ENCODE measurements at places on chromosomes 4 and X.
A peak's percentile ranks its signal among the peaks of the same experiment; 100 is the strongest.

GRCh38 chr4:15231265-15232091 is 196.4 kb upstream of the C1QTNF7 start:
- peak; percentile 67 for DNase-seq

- DNase-seq = no peak
Observed at GRCh38 chr4:179485781-179486180, 2043.5 kb upstream of the AGA start.

DNA sequence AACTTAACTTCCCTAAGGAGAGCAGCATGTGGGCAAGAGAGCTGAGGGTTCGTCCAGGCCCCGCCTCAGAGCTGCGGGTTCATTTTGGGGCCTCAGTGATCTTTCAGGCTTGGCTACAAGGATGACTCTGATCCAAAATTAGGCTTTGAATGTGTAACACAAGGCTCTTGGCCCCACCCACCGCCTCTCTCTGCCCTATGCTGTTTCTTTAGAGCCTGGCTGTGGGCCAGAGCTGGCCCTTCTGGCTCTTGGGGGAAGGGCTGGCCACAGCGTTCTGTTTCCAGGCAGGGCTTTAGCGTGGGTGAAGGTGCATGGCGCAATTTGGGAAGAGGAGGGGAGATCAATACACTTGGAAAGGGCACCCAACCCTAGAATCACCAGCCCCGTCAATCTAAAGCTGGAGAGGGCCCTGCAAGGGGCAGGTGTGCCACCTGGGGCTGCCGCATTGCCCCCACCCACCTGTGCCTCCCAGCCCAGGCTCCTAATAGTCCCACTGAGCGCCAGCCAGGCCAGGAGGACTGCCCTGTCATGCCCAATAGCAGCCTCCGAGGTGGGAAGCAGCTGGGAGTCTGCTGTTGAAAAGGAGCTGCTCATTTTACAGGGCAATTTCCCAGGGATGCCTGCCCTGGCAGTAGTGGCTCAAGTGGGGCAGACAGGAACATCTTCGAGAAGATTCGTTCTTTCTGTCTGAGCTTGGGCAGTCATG is 84.5 kb upstream of the MAML3 start:
- DNase-seq = no peak

GRCh38 chr4:40190019-40190418 is 6.8 kb upstream of the RHOH start:
- no peak for DNase-seq

GRCh38 chr4:16532240-16532970 is 306.1 kb upstream of the TAPT1 start:
- DNase-seq = no peak

DNA sequence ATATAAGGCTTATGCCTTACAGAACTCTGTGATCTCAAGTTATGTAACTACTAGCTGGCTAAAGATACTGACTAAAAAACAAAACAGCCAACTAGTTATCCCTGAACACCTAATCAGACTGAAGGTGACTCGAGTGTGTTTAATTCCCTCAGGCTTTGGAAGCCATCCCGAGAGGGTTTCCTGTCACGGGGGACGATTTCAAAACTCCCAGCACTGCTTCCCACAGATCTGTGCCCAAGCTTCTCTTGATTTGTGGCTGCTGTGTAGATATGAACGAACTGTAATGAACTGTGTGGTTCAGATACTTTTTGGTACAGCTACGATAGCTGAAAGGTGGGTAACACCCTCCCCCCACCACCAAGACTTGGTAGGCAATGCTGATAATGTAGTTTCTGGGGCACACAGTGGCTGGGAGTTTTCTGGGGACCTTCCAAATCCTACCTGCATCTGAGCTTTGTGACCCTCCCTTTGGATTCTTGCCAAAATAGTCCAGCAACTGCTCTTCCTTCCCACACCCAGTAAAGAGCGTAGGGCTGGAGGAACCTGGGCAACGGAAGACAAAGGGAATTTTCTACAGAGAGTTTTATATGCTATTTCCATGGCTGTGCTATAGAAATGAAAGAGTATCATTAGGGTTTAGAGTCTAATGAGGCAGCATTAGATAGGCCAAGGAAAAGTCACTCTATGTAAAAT is 148.8 kb downstream of the MGST2 start:
- no peak for DNase-seq

- DNase-seq = no peak
Observed at GRCh38 chr4:75726577-75726976, 2.2 kb downstream of the USO1 start.

DNA sequence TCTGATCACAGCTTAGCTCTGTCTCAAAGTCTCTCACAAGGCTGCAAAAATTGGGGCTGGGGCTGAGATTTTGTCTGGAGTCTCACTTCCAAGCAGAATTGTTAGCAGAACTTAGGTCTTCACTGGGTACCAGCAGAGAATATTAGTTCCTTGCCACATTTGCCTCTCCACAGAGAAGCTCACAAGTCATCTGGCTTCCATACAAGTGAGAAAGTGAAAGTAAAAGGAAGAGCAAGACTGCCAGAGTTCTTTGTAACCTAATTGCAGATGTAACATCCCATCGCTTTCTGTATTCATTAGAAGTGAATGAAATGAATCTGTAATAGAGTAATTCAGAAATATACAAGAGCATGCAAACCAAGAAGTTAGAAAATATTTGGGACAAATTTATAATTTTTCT is 624.1 kb upstream of the GNPDA2 start:
- no peak for DNase-seq

- DNase-seq = no peak
Observed at GRCh38 chrX:23898412-23898959, 9.3 kb downstream of the APOO start.

DNA sequence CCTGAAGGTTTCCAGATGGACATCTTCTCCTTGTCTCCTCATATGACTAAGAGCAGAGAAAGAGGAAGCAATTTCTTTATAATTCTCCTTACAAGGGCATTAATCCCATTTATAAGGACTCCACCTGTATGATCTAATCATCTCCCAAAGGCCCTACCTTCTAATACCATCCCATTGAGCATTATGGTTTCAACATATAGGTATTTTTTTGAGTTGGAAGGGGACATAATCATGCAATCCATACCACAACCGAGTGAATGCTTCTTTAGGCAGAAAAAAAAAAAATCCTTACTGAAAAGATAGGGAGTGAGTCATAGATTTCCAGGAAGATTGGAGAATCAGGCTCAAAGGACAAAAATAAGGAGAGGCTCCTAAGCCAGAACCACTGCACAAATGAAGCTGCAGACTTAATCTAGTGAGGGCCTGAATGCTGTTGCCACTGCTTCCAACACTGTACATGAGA is 312.5 kb upstream of the HS3ST1 start:
- DNase-seq = no peak

DNA sequence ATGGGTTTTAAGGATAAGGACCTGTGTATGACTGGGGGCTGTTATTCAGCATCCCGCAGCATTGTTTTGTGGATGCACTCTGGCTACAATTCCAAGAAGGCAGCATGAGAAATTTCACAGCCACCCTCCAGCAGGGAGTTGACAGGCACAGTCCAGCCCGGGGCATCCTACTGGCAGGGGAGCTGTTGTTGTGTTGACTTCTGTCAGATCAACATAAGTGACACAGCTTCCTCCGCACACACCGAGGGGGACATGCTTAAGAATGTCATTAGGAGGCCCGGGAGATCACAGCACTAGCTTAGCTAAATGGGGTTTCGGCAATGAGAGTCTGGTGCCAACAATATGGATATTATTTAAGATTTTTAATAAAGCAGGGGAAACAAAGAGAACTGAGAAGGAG is 326.5 kb downstream of the ASMT start:
- no peak for DNase-seq

- DNase-seq = no peak
Observed at GRCh38 chrX:53713987-53714579, 27.6 kb upstream of the HUWE1 start.

- DNase-seq = no peak
Observed at GRCh38 chr4:20431543-20431951, 179.8 kb downstream of the SLIT2 start.

DNA sequence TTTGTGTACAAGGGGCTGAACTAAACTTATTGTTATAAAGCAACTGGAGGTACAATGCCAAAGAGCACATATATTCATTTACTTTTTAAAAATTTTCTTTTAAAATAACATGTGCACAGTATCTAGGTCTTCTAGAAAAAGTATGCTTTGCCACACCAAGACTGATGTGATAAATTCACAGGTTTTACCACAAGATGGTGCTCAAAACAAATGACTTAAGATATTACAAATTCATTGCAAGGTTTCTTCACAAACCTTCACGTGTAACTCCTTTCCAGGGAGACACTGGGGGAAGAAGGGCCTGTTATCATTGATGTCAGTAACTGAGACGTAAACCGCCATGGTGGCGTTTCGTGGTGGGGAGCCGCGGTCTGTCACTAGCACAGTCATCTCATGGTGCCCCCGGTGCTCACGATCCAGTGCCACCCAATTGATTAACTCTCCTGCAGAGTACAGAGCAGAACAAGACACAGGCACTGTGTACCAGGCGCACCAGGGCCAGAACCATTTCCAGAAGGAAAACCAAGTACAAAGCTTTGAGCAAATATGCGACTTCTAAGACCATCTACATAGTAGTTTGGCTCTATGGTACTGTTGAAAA is 162.2 kb downstream of the DCHS2 start:
- DNase-seq = no peak

- no peak for DNase-seq
Observed at GRCh38 chrX:150926791-150927190, 28.3 kb upstream of the CD99L2 start.

- DNase-seq = no peak
Observed at GRCh38 chr4:102780476-102781144, 19.8 kb upstream of the MANBA start.

DNA sequence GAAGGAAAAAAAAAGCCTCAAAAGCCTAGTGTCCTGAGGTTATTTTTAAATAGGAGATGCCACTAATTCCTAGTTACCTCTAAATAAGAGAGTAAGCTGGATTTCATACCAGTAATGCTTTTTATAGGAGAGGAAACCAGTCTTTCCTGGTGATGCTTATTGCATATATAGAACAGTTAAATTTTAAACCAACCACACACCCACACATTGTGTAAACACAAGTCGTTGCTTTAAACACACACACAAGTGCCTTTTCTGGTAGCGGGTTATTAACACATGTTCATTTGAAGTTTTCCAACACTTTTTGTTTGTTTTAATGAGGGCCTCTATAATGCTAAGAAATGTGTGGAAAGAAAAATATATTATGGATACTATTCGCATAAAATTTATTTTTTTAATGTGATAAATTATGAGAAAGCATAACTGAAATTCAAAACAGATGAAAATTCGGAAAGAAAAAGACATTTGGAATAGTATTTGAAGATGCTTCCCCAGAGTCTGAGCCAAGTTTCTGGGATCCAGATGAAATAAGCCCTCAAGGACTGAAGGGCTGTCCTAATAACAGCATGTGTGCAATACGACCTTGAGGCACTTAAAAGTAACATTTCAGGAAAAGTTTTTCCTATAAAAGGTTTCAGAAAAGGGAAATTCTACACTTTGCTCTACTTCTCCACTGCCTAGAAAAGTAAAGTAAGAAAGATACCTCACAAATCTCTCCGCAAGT is 2.0 kb downstream of the ANTXR2 start:
- DNase-seq = no peak

DNA sequence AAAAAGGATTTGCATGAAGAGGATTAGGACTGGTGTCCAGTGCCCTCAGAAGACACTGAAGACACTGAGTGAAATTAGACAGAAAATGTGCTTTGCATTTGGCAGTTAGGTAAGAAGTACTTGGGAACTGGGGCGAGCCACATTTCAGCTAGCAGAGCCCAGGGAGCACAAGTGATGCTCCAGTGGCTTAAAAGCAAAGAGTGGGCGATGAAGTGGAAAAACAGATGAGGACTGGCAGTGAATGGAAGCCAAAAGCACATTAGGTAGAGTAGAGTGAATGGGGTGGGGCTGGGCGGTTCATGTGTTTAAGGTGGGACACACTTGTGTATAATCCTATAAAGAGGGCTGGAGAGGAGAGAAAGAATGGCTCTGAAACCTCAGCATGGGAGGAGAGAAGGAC is 18.4 kb downstream of the DCLK2 start:
- DNase-seq = no peak

DNA sequence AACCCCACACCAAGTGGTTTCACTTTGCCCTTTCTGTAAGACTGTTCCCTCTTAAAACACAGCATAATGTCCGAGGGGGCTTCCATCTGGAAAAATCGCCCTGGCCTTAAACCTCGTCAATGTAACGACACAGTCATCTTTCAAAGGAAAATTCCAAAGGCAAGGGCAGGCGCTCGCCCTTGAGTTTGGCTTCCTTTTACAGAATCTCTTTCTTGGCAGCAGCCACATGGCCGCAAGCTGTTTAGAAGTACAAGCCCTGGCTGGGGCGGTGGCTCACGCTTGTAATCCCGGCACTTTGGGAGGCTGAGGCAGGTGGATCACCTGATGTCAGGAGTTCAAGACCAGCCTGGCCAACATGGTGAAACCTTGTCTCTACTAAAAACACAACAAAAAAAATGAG is 27.1 kb upstream of the GRPEL1 start:
- DNase-seq = no peak

- no peak for DNase-seq
Observed at GRCh38 chrX:12471061-12471460, 320.2 kb upstream of the PRPS2 start.

GRCh38 chrX:110066488-110067225 is 63.7 kb downstream of the TMEM164 start:
- no peak for DNase-seq

DNA sequence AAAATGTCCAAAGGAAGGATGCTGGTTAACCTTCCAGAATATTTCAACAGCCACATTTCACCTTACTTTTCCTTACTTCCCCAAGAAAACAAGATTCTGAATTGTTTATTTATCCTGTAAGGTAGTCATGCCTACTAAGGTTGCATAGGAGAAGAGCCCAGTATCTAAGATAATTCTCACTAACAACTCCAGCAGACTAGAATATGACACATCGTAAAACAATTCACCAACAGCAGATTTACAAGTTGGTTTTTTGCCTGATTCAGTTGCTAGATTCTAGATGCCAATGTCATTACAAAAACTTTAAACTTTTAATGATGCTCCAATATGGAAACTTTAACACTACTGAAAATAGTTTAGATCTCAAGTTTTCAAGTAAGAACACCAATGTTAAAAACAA is 176.4 kb downstream of the IL13RA2 start:
- no peak for DNase-seq

DNA sequence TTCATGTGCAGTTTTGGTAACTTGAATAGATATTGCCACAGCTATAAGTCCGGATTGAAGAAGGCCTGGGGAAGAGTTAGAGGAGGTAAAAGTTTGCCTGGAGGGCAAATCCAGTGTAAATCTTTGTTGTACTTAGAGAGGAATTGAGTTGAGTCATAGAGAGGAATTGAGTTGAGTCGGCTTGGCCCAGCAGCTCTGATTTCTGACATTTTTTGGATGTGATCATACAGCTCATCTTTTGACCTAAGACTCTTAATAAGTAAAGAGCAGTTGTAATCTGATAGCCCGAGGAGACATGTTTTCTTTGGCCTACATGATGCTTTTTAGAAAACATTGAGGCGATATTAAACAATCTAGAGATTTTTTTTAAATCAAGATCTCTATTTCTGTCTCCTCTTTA is 3.9 kb downstream of the KIT start:
- no peak for DNase-seq
